DMS53 (cell line): ENCODE measurements at places on chromosomes 13 and 19.

- DNase-seq: peak; percentile 68
Measured at GRCh38 chr19:10112895-10113591, 1.6 kb downstream of the P2RY11 start.

DNA sequence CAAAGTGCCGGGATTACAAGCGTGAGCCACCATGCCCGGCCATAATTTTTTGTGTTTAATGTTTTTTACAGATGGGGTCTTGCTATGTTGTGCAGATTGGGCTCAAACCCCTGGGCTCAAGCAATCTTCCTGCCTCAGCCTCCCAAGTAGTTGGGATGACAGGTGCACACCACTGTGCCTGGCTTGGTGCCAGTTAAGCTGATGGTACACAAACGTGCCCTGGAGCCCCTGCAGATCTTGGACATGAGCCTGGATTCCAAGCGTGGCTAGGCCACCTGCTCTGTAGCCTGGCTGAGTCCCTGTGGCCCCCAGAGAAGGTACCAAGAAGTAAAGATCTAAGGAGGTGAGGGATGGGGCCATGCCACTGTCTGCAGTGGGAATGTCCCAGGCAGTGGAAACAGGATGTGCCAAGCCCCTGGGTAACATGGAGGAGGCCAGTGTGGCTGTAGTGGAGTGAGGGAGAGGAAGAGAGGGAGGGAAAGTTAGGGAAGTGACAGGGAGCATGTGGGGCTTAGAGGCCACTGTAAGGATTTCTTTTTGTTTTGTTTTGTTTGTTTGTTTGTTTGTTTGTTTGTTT lies 7.0 kb downstream of the PRODH2 start:
- DNase-seq: peak; percentile 61

DNA sequence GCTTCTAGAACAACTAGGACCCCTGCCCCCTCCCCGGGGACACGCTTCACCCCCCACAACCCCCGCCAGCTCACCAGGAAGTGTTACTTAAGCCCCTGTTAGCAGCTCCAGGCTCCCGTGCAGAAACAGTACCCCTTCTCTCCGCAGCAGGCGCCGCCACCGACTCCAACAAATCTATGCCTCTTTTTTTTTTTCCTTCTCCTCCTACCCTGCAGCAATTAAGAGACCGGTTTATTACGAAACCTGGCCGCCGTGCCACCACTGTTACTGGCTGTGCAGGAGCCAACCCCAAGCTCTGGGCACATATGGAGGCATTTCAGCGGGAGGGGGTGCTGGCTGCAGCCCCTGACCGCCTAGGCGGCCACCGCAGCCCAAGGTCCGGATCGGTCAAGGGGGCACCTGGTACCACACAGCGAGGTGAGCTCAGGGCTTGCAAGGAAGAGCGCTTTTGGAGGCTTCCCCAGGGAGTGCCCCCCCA lies 2.4 kb downstream of the GADD45B start:
- peak; percentile 83 for DNase-seq

- no peak for DNase-seq
Measured at GRCh38 chr19:49594993-49595818, 4.2 kb downstream of the PRR12 start.

DNA sequence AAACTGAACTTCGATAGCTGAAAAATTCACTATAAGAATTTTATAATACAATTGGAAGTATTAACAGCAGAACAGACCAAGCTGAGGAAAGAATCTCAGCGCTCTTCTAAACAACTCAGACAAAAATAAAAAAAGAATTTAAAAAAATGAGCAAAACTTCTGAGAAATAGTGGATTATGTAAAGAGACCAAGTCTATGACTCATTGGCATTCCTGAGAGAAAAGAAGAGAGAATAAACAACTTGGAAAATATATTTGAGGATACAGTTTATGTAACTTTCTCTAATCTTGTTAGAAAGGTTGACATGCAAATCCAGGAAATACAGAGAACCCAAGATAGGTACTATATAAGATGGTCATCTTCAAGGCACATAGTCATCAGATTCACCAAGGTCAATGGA lies 25.4 kb downstream of the SLC25A15 start:
- no peak for DNase-seq

DNA sequence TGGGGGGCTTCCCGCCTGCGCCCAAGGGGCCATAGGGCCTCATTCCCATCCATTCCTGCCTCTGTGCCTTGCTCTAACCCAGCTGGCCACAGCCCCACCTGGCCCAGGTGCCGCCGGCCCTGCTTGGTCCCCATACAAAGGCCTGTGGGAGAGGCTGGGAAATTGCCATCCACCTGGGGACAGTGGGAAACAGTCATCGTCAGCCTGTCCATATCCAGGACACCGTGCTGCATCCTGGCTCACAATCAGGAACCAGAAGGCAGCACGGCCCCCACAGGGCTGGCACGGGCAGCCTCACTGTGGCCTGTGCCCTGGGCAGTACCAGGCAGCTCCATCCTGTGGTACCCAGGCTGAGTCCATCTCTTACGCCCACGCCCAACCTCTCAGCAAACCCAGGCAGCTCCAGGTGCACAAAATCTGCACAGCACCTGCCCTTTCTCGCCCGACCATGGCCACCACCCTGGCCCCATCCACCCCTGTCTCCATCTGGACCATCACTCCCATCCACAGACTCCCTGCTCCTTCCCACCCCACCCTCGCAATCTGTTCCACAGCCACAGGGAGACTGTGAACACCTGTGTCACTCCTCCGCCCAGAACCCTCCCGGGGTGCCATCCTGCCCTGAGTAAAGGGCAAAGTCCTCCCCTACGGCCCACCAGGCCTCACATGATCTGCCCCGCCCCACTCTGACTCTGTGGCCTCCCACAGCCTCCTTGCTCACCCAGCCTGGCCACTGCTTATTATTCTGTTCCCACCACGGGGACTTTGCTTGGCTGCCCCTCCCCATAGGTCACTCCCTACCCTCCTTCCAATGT lies 21.1 kb upstream of the FBXO27 start:
- DNase-seq: peak; percentile 31

DNA sequence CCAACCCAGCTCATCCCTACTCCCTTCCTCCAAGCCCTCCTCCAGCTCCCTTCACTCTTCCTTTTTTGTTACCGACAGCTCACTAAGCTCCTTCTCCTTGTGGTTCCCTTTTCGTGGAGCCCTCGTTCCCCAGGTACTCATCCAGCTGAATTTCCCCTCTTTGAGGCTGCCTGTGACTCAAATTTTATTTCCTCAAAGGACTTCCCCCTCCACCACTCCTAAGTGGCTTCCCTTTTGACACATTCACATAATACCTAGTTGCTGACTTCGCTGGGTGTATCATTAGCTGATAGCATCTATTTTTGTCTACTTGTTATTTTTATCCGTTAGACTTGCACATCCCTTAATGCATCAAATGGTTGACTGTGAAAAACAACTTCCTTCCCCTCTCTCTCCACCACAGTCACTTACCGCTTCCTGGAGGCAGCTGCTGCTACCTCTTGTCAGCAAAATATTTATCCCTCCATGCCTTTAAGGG lies 14.5 kb downstream of the FFAR2 start:
- peak; percentile 48 for DNase-seq

GRCh38 chr13:91986761-91987483 lies 588.5 kb downstream of the GPC5 start:
- no peak for DNase-seq

DNA sequence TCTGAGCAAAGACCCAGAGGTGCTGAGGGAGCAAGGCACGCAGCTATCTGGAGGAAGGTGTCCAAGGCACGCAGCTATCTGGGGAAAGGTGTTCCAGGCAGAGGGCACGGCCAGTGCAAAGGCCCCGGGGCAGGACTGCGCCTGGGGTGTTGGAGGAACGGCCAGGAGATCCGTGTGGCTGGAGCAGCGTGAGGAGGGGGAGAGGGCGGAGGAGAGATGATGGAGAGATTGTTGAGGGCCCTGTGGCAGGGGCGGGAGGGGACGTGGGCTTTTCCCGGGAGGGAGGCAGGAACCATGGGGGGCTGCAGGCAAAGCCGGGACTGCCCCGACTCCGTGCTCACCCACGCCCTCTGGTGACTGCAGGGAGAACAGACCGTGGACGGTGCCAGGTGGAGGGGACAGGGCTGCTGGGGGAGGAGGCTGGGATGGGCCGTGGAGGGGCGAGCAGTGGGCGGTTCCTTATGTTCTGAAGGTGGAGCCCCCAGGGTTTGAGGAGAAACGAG lies 13.3 kb upstream of the MISP start:
- DNase-seq: peak; percentile 40

DNA sequence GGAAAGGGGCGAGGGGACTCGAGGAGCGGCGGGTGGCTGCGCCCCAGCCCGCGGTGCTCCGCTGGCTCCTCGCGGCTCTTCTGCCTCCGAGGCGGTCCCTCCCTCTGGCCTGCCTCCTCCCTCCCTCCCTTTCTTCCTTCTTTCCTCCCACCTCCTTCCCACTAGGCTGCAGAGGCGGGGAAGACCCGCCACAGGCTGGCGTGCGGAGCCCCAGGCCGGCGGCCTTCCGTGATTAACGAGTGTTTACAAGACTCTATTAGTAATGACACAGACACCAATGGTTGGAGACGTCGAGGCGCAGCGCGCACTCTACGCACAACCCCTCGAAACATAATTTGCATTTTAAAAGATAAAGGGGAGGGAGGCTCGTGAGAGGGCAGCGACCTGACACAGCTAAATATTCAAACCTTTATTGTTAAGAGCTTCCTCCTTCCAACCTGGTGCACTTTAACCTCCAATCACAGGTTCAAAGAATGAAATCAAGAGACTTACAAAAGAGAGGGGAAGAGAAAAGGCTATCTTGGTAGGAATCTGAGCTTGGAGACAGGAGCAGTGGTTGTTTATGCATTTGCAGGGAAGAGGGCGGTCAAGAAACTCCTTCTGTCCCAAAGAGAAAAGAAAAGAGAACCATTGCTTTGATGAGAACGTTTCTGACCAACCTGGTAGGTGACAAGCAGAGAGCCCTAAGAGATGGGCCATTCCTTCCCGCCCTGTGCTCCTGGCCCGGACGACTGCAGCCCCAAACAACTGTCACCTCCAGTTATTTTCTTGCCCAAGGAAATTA lies at the start of gene CDX2:
Gene CDX2 (minus strand): TSS at position 234 of the 784 bp plus-strand sequence. CDS start 309 bp downstream, outside the sequence.
- DNase-seq: peak; percentile 82

DNA sequence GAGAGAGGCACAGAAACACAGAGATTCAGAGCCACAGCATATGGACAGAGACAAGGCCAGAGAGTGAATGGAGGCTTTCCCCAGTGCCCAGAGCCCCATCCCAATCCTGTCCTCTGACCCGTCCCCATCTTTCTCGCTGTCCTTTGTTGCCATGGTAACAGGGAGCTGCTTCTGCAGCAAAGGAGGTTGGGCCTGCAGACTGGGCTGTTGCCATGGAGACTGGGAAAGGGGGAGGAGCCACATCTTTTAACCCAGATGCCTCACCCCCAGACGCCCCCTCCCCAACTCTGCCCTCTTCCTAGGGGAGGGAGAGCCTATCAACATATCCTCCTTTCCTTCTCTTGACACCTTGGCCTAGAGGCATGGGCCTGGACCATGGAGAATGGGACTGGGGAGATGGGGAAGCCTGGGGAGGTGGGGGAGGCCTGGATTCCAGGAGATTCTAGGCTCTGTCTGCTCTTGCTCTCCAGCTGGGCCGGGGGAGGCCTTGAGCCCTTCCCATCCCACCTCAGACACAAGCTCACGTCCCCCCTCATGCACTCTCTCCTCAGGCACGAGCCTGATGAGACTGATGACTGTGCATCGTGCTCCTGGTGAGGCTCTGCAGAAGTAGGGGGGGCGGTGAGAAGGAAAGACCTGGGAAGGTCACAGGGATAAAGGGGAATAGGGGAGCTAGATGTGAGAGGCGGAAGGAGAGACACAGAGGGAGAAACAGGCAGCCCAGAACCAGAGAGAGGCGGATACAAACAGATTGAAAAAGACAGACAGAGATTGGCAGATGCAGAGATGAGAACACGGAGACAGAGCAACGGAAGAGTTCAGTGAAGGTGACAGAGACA lies 2.1 kb upstream of the ATP1A3 start:
- peak; percentile 89 for DNase-seq

DNA sequence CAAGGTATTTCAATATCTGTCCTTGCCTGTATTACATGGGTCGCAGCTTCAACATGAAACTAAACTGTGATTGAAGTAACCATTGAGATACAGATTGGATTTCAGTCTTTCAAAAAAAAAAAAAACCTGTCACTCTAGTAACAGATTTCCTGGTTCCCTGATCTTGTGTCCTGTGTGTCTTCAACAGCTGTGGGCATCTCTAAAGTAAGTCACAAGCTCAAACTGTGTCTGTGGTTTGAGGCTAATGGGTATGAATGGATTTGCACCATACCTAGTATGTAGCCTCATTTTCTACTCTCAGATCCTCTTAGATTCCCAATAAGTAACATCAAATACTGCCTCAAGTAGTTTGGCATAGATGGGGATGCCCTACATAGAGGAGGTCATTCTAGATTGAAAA lies 300.1 kb downstream of the COG6 start:
- no peak for DNase-seq

GRCh38 chr13:50126263-50126992 lies 111.2 kb downstream of the KCNRG start:
- peak; percentile 77 for DNase-seq

DNA sequence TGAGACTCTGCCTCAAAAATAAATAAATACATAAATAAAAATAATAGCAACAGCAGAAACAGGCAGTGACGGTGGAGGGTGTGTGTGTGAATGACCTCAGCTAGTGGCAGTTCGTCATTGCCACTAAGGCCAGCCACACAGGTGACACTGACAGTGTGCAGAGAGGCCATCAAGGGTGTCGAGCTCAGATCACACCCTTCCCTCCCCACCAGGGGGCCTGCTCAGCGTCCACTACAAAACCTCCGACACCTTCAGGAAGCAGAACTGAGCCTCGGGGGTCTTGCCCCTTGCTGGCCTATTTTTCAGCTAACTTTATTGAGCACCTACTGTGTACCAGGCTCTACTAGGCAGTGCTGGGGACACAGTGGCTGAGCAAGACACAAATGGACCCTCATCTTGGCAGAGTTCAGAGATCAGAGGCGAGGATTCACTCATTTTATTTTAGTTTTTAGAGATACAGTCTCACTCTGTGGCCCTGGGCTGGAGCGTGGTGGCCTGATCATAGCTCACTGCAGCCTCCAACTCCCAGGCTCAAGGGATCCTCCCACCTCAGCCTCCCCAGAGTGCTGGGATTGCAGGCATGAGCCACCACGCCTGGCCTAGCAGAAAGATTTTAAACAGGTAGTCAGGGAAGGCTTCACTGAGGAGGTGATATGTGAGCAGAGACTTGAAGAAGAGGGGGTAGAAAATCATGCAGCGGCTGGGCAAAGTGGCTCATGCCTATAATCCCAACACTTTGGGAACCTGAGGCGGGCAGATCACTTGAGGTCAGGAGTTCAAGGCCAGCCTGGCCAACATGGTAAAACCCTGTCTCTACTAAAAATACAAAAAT lies 30.3 kb upstream of the SEMA6B start:
- peak; percentile 66 for DNase-seq

GRCh38 chr13:112469071-112469745 lies 93.1 kb downstream of the SPACA7 start:
- DNase-seq: no peak
